ENCODE measurements at places on chromosomes 6 and 20.

- DNase-seq, result no peak
Measured at GRCh38 chr6:37967651-37968050, 148.1 kb downstream of the ZFAND3 start.

- DNase-seq, result no peak
Measured at GRCh38 chr20:31581391-31581790, 23.7 kb upstream of the ID1 start.

GRCh38 chr6:169971081-169971861 lies 219.8 kb downstream of the ERMARD start:
- no peak for DNase-seq

DNA sequence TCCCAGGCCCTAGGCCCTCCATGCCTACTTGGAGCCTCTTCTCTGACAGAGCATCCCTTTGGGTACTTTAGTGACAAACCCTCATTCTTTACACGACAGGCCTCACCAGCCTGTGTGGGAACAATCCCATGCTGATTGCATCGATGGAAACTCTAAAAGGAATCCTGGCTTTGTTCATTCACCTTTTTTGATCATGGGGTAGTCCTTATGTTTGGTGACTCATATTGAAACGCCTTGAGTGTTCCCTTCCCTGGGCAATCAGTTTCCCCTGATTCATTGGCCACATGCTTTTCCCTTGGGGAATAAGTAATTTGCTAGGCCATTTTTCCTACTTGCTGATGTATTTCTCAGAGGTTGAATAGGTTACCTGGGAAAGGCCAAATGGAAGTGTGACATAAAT lies 14.7 kb upstream of the TNFAIP3 start:
- DNase-seq, result no peak

DNA sequence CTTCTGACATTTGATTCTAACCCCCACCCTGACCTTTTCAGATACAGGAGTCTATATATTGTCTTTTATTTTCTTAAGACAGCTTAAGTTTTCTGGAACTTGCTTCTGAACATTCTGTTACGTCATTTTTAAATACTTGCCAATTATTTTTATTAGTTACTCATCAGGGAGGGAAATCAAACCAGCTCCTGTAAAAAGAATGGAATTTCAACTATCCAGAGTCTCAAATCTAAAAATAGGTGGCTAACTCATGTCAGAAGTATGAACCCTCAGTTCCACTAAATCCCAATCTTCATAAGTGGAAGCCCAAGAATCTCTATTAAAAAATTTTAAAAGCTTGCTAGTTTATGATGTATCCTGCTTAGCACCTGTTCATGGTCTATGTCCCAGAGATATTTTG lies 900.0 kb downstream of the KIF16B start:
- no peak for DNase-seq

GRCh38 chr6:123904228-123904627 lies 100.6 kb downstream of the NKAIN2 start:
- no peak for DNase-seq
